Caco-2 (cell line): ENCODE measurements at places on chromosomes 4 and X.

- H3K36me3 ChIP-seq: no peaks in the 10 kb centered on the region
- H3K4me3 ChIP-seq: no peak overlapping the region
- peaks cover 12% of the 10 kb centered on the region for H3K4me1 ChIP-seq
These were observed 316.2 kb downstream of the UNC5C start for GRCh38 chr4:95232358-95233156.

GRCh38 chr4:74335341-74336021 is 27.2 kb downstream of the EPGN start:
- no peaks in the 10 kb centered on the region for H3K4me1 ChIP-seq
- no peak overlapping the region for H3K4me3 ChIP-seq
- no peak for DNase-seq

DNA sequence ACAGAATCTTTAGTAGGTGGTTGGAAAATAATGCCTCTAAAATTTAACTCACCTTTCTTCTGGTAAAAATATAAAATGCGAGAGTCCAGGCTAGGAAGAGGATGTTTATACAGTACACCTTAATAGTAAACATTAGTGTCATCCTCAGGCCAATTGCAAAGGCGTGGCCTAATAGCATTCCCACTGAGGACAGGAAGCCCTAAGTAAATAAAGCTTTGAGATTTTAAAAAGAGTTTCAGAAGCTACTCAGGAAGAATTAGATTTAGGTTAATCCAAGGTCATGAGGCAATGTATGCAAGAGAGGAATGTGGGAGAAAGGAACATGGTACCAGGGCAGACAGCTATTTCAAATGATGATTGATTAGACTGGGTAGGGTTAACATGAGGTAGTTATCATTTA is 49.5 kb downstream of the RPGR start:
- H3K27ac ChIP-seq: no peak overlapping the region
- DNase-seq: no peak
- no peaks in the 10 kb centered on the region for H3K27me3 ChIP-seq
- H3K4me1 ChIP-seq: peaks cover 26% of the 10 kb centered on the region
- H3K4me3 ChIP-seq: no peak overlapping the region
- H3K36me3 ChIP-seq: no peaks in the 10 kb centered on the region

DNA sequence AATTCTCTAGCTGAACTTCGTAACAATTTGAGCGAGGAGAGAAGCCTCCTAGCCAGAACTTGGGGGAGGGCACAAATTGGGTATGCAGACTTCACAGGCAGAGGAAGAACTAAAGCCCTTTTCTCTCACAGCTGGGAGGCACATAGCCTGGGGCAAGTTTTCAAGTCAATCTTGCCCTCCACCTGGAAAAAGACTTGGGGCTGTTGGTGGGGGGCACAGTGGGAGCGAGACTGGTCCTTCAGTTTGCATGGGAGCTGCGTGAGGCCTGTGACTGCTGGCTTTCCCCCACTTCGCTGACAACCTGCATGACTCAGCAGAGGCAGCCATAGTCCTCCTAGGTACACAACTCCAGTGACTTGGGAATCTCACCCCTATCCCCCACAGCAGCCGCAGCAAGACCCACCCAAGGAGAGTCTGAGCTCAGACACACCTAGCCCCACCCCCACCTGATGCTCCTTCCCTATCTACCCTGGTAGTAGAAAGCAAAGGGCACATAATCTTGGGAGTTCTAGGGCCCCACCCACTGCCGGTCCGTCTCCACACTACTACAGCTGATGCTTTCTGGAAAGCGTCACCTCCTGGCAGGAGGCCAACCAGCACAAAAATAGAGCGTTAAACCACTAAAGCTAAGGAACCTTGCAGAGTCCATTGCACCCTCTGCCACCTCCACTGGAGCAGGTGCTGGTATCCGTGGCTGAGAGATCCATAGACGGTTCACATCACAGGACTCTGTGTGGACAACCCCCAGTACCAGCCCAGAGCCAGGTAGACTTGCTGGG is 160.8 kb downstream of the CBLL2 start:
- no peak overlapping the region for H3K27ac ChIP-seq
- DNase-seq: no peak
- no peaks in the 10 kb centered on the region for H3K36me3 ChIP-seq
- H3K4me1 ChIP-seq: no peaks in the 10 kb centered on the region
- no peak overlapping the region for H3K4me3 ChIP-seq

DNA sequence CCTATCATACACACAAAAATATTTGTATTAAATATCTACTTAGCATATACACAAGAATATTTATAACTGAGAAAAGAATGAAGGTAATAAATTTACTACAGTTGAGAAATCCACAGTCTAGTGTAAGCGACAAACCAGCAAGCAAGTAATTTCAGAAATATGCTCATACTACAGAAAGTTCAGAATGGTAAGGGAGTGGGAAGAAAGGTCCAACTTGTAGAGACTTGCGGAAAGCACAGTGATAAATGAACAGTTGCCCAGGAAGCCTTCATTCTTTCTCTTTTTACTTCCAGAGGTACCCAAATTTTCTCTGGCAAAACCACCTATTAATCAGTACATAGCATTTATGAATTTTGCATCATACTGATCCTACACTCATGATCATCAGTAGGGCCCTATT is 438.1 kb upstream of the PCDH10 start:
- DNase-seq: no peak
- H3K27ac ChIP-seq: no peak overlapping the region
- H3K36me3 ChIP-seq: no peaks in the 10 kb centered on the region
- no peak overlapping the region for H3K4me3 ChIP-seq
- H3K4me1 ChIP-seq: no peaks in the 10 kb centered on the region

- H3K4me3 ChIP-seq: no peak overlapping the region
- H3K27ac ChIP-seq: no peak overlapping the region
- no peaks in the 10 kb centered on the region for H3K4me1 ChIP-seq
- no peak for DNase-seq
- no peaks in the 10 kb centered on the region for H3K27me3 ChIP-seq
These were observed 37.6 kb downstream of the CCNQ start for GRCh38 chrX:153561337-153561736.

GRCh38 chrX:53188763-53189162 is 36.2 kb downstream of the KDM5C start:
- H3K4me1 ChIP-seq: no peaks in the 10 kb centered on the region
- no peak overlapping the region for H3K27ac ChIP-seq
- H3K36me3 ChIP-seq: peaks cover 1% of the 10 kb centered on the region; the same call in 1 of the 2 replicates
- no peak for DNase-seq
- H3K4me3 ChIP-seq: no peak overlapping the region
- H3K27me3 ChIP-seq: no peaks in the 10 kb centered on the region

DNA sequence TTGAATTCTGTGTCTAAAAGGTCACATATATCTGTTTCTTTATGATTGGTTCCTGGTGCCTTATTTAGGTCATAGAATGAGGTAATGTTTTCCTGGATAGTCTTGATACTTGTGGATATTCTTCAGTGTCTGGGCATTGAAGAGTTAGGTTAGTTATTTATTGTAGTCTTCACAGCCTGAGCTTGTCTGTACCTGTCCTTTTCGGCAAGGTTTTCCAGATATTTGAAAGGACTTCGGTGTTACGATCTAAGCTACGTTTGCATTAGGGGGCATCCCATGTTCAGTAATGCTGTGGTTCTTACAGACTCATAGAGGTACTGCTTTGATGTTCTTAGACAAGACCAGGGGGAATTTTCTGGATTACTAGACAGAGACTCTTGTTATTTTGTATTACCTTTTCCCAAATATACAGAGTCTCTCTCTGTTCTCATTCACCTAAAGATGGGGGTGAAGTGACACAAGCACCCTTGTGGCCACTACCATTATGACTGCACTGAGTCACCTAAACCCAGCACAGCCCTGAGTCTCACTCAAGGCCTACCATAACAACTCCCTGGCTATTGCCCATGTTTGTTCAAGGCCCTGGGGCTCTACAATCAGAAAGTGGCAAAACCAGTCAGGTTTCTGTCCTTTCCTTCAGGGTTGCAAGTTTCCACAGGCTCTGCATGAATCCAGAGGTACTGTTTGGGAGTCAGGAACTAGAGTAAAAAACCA is 30.1 kb upstream of the CYSLTR1 start:
- no peaks in the 10 kb centered on the region for H3K4me1 ChIP-seq
- no peaks in the 10 kb centered on the region for H3K27me3 ChIP-seq
- H3K27ac ChIP-seq: no peak overlapping the region
- no peak for DNase-seq
- no peak overlapping the region for H3K4me3 ChIP-seq

GRCh38 chrX:2609431-2610238 is 81.5 kb upstream of the CD99 start:
- peak overlapping the region; percentile 9 for H3K27ac ChIP-seq
- no peaks in the 10 kb centered on the region for H3K27me3 ChIP-seq
- no peak for DNase-seq
- peak overlapping the region; percentile 77 for H3K4me3 ChIP-seq
- no peaks in the 10 kb centered on the region for H3K36me3 ChIP-seq

DNA sequence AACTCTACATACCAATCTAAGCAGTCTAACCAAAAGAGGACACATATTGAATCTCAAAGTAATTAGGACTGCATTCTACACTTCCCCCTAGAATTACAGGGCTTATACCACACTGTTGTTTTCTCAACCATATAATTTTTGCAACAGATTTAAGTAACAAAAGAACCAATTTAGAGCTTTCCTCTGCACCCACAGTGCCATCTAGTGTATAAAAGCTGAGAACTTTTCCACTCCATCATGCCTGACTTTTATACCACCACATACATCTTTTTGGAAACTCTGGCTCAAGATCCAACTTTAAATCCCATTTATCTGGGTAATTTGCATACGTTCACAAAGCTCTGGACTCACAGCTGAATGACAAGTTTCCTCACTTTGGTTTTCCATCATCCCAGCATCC is 99.5 kb downstream of the EFHC2 start:
- no peak overlapping the region for H3K4me3 ChIP-seq
- H3K27ac ChIP-seq: no peak overlapping the region
- no peaks in the 10 kb centered on the region for H3K4me1 ChIP-seq
- DNase-seq: no peak

DNA sequence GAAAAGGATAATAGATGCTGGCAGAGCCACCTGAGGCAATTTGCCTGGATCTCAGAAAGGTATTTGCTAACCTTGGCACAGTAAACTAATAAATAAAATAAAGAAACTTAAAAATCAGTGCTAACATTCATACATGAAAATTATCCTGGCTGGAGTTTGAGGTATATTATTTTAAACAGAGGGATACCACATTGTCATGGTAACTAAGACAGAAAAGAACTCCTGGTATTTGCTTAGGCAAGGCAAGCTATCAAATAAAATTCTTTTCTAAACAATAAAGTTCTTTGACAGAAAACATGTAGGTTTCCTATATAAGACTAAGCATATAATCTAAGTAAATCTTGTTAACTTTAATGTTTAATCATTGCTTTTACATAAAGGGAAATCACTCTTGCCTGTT is 218.8 kb downstream of the MAGEB17 start:
- H3K36me3 ChIP-seq: no peaks in the 10 kb centered on the region
- no peak overlapping the region for H3K4me3 ChIP-seq
- H3K4me1 ChIP-seq: no peaks in the 10 kb centered on the region
- DNase-seq: no peak
- no peak overlapping the region for H3K27ac ChIP-seq

GRCh38 chr4:166043801-166044200 is 170.8 kb downstream of the TLL1 start:
- H3K36me3 ChIP-seq: no peaks in the 10 kb centered on the region
- no peak overlapping the region for H3K4me3 ChIP-seq
- peak overlapping the region; percentile 56 for H3K27ac ChIP-seq
- peaks cover 9% of the 10 kb centered on the region; the same call in 1 of the 2 replicates for H3K4me1 ChIP-seq
- peak; percentile 21 for DNase-seq

- H3K27me3 ChIP-seq: no peaks in the 10 kb centered on the region
- H3K4me3 ChIP-seq: no peak overlapping the region
- DNase-seq: no peak
- H3K36me3 ChIP-seq: no peaks in the 10 kb centered on the region
- H3K27ac ChIP-seq: no peak overlapping the region
These were observed 365.2 kb upstream of the IGFBP7 start for GRCh38 chr4:57475424-57475823.

DNA sequence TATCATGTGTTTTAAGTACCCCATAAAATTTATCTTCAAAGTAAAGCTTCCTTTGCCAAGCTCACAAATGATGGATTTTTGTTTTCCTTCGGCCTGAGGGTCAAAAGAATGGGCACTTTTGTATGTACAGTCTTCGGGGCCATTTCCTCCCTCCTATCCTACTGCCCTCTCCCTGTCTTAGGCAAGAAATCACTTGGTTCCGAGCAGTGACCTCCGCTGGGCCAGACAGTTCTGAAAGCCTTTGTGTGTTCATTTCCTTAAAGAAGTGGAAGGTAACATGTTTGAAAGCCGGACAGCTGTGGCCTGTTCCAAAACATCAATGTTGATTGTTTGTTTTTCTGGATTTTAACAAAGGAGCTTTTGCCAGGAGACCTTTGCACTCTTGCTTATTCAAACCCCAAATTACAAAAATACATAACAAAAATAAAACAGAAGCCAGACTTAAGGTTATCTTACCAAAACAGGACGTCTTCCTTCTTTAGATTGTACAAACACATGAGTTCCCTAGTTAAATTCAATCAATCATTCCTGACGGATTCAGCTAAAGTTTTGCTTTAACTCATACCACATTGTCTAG is 110.6 kb upstream of the LIMCH1 start:
- no peaks in the 10 kb centered on the region for H3K27me3 ChIP-seq
- H3K4me3 ChIP-seq: no peak overlapping the region
- no peak for DNase-seq
- no peaks in the 10 kb centered on the region for H3K36me3 ChIP-seq
